H54 (cell line): ENCODE measurements at places on chromosomes 7 and 10.

GRCh38 chr7:45087301-45088145, 1.2 kb downstream of the NACAD start:
- no peak for DNase-seq

DNA sequence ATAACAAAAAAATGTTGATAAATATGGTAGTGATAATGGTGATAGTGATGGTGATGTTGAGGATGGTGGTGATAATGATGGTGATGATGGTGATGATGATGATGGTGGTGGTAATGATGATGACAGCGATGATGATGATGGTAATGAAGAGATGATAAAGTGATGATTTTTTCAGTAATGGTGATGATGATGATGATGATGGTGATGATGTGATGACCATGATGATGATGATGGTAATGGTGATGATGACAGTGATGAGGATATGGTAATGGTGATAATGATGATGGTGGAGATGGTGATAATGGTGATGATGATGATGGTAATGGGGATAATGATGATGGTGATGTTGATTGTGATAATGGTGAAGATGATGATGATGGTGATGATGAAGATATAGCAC, 321.6 kb downstream of the TNS3 start:
- no peak for DNase-seq

DNA sequence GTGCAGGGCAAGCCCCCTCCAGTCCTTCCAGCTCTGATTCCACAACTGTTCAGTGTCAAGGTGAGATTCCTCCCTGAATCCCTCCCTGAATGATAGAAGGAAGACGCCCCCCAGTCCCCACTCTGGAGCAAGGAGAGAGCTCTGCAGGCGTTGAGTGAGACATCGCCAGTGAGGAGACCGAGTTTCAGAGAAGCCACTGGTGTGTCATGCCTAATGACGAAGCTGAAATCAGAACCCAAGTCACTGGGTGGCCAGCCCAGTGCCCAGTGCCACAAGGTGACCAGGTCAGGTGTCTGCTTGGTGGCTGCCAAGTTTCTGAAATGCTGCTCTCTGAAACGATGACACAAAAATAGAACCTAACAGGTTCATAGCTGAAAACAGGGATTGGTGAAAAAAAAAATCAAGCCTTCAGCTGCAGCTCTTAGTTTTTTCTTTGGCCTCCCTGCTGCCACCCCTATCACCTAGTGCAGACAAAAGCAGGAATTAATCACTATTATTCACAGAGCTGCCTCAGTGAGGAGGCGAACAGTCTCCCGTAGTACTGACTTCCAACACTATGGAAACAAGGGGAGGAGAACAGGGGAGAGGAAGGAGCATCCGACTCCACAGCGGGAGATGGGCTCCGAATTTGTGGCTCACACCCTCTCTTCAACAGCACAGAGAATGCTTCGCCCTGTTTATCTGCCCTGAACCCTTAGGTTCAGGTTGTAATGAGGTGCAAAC, 153.5 kb downstream of the ARHGAP12 start:
- no peak for DNase-seq

GRCh38 chr7:16293669-16294425, 127.5 kb downstream of the CRPPA start:
- DNase-seq: no peak

GRCh38 chr10:122756656-122757055, 57.0 kb upstream of the C10orf120 start:
- no peak for DNase-seq
